Stimulated activated CD4-positive, alpha-beta T cell treated with anti-CD3 and anti-CD28 coated beads, Interleukin-2, amount 100 ng/mL, for 48 hours (primary cell): ENCODE measurements at places on chromosomes 2 and 18.
A peak's percentile ranks its signal among the peaks of the same experiment; 100 is the strongest.

DNA sequence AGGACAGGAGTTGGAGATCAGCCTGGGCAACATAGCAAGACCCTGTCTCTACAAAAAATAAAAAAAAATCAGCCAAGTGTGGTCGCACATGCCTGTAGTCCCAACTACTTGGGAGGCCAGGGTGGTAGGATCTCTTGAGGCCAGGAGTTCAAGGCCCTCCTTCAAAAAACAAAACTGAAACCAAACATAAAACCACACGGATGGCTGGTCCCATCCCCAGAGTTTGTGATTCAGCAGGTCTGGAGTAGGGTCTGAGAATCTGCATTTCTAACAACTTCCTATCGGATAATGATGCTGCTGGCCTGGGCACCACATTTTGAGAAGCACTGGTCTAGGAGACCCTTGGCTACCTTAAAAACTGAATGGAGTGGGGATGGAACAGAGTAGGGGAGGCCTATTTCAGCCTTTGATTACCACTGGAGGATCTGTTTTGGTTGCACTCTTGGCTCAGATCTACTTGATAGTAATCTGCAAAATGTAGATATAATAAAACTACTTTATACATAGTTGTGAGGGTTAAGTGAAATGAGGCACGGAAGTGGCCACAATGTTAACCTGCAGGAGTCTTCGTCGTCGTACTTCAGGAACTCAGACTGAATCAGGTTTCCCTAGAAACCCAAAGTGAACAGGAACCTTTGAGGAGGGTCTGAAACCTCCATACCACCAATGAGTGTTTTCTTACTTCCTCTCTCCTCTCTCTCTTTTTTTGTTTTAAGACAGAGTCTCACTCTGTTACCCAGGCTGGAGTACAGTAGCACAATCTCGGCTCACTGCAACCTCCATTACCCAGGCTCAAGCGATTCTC is 25.5 kb upstream of the NFE2L2 start:
- no peak for DNase-seq

DNA sequence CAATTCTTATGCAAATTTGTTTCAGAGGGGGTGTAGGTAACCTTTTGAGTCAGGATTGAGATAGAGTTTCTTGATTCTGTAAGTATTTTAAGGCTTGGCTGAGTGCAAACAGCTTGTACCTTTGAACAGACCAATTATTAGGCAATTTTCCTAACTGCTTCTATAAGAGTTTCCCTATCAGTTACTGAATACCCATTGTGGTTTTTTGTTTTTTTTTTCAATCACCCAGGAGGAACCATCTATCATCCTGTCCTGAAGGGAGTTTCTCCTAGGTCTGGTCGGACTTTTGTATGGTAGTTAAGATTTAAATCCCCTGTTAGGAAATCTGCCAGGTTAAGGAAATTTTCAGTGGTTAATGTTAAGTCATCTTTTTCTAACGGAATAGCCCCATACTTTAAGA is 319.4 kb upstream of the SLC39A10 start:
- DNase-seq: no peak

DNA sequence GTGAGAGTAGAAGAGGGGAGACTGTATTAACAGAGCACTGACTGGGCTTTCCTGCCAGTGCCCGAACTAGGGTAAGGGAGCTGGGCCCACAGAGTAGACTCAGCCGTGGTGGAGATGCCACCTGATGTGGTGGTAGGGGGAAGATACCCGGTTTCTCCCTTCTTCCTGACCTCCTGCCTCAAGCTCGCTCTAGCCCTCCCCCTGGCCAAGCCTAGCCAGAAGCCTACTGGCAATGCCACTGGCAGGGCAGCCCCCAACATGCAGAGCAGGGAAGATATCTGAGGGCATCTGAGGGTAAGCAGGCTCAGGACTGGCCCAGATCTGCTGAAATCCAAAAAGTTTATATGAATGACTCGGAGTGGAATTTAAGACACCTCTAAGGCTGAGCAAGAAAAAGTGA is 162.6 kb upstream of the SMAD2 start:
- no peak for DNase-seq

GRCh38 chr2:43224131-43224570 is 2.3 kb downstream of the ZFP36L2 start:
- peak; percentile 61 for DNase-seq

GRCh38 chr2:40101131-40101575 is 322.1 kb upstream of the THUMPD2 start:
- no peak for DNase-seq

GRCh38 chr2:69344305-69344704 is 42.7 kb downstream of the GFPT1 start:
- no peak for DNase-seq

GRCh38 chr2:11998626-11999378 is 252.4 kb downstream of the LPIN1 start:
- DNase-seq: no peak

DNA sequence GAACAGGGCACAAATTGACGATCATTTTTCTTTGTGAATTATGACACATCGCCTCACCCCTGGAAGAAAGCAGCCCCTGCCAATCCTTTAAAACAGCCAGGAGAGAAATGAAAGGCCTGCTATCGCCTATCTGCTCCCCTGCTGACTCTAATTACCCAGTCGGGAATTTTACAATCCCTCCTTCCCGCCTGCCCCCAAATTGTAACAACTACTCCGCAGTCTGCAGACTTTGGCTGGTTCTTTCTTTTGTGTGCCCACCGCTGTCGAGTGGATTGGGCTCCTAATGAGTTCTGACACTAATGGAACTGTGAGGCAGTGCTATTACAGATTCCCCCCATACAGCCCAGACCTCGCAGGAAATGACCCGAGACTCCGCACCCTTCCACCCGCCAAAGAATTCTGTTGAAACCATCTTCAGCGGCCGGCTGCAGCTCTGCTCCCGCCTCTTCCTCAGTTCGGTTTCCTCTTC is 281.2 kb upstream of the PARD3B start:
- no peak for DNase-seq

DNA sequence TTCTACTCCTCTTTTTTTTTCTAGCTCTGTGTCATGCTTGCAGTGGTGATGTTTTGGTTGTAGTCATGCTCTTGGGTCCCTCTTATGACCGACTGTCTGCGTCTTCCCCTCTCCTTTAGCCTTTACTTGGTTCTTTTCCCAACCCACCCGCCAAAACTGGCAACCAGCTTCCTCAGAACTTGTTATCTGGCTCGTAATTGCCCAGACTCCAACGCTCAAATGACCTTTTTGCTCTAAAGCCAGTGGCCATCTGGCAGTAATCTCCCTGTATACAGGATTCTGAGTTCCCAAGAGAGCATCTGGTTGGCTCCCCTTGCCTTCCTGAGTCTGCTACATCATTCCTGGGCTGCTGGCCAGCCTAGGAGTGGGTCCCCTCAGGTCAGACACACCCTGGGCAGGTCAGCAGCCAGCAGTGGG is 147.2 kb downstream of the MGAT5 start:
- no peak for DNase-seq

GRCh38 chr2:83162421-83162820 is 1296.7 kb downstream of the SUCLG1 start:
- DNase-seq: no peak

DNA sequence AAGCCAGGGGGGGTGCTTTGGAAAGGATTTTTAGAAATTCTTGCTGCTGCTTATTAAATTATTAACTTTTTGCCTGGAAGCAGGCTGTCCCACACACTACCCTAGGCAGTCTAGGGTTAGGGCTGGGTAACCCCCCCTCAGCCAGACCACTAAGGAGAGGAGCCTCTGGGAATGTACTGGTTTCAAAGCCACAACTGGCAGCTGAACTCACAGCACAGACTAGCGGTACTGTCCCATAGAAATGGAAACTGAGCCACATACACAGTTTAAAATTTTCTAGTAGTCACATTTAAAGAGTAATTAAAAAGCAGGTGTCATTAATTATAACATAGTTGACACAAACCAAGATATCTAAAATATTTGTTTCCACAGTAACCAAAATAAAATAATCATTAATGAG is 50.1 kb downstream of the SPRED2 start:
- no peak for DNase-seq

DNA sequence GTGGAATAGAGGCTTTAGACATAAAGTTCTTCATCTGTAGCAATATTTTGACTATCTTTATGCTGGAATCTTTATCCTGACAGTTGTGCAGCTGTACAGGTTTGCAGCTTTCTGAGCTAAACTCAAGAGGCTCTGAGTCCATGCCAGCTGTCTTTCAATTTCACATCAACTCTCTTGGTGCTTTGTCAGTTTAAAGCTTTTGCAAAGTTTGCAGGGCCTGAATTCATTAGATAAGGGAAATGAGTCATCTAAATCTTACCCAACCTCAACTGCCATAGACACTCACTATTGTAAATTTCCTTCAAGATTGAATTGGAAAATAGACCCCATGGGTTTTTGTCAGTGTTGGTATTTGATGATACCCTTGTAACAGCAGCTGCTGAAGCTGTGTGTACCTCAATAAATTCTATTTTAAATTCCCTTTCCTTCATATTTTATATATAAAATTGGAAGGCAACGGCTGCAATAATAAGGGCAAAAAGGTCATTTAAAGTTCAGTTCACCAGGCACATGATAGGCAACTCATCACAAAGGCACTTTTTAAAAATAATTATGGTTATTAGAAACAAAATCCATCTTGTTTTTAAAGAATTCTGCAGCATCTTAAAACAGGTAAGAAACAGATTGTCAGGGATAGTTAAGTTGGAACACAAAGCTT is 169.9 kb upstream of the SLC39A10 start:
- DNase-seq: no peak

GRCh38 chr2:107986278-107987217 is at the start of gene SLC5A7:
Gene SLC5A7, plus strand, starts transcription at chr2:107986524. Its CDS starts 1,632 bp downstream, at chr2:107988156.
- DNase-seq: no peak
